ENCODE measurements at places on chromosomes 11 and 22. TPM values are rescaled to one million over a fixed set of nuclear protein-coding genes. Genes with fewer than 3 reads are reported as not detected.

GRCh38 chr22:28674121-28674563 is 5.5 kb downstream of the TTC28 start:
- ATAC-seq = no peak

The SLC35F2 gene
- total RNA-seq = 14.7 TPM

DNA sequence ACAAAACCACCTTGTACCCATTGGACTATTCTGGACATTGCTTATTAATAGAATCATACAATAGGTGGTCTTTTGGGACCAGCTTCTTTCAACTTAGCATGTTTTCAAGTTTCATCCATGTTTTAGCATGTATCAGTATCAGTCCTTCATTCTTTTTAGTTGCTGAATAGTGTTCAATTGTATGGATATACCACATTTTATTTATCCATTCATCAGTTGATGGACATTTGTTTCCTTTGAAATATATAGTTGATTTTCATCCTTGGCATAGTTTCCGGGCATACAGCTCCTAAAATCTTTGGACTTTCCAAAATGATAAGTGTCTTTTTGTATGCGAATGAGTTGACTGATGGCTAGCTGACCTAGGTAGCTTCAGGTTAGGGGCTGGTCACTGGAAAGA is 12.2 kb downstream of the PPP6R3 start:
- ATAC-seq = no peak

The SLC22A6 gene
- not detected for total RNA-seq

The KCNJ5 gene
- total RNA-seq = 0.08 TPM
